Activated CD4-positive, alpha-beta T cell treated with anti-CD3 and anti-CD28 coated beads, Interleukin-2, amount 50 U/mL, for 1 hour (primary cell): ENCODE measurements at places on chromosomes 3 and 15.

- no peak for DNase-seq
These were observed 33.0 kb downstream of the SLC12A6 start for GRCh38 chr15:34304613-34305012.

DNA sequence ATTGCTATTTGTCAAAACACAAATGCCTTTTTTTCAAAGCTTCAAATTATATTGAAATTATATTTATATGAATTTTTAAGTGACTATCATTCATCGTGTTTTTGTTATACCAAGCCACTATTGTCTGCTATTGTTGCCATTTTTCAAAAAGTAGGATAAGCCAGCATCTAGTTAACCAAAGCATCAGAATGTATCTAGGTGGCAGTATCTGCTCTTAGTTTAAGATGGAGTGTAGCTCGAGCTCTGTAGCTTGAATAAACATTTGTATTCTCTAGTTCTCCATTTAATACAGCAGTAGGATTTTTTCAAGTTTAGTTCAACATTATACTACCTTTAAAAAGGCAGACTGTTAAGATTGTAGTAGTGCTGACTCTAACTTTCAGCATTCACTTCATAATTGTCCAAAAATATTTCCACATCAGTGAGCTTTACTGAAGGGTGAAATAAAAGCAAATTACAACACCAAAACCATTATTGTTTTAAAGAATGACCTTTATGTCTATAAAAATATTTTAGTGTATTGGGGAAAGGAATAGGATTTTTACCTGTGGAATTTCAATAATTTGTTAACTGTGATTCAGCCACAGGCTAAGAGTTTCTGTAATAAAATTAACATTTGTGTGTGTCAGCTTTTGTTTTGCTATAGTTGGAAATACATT, 19.6 kb upstream of the C15orf61 start:
- DNase-seq = no peak

GRCh38 chr3:51860703-51861665, at the start of gene IQCF2:
Gene IQCF2, plus strand, starts transcription at chr3:51861615. Its CDS starts 52 bp downstream, at chr3:51861667.
- DNase-seq = no peak

- DNase-seq = no peak
These were observed 308.1 kb upstream of the RASGRP1 start for GRCh38 chr15:38872732-38873131.

- DNase-seq = no peak
These were observed 8.8 kb upstream of the CPOX start for GRCh38 chr3:98602078-98602678.

- DNase-seq = no peak
These were observed 2.5 kb upstream of the IRAK2 start for GRCh38 chr3:10162185-10162584.

DNA sequence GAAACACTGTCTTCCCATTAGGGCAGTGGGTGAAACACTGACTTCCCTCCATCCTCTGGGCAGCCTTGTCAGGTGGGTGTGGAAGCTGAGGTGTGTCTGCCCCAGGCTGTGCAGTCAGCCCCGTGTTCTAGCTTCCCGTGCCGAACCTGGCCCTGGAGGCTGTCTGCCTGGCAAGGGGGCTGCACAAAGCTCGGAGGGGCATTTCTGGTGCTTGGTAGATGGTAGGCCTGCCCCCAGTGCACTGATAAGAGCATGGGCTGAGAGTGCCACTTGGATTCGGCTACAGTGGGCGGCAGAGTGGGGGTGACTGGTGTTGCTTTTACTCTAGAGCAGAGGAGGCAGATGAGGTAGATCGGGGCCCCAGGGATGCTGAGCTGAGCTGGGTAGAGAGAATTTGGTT, 21.3 kb downstream of the IGF1R start:
- DNase-seq = no peak

DNA sequence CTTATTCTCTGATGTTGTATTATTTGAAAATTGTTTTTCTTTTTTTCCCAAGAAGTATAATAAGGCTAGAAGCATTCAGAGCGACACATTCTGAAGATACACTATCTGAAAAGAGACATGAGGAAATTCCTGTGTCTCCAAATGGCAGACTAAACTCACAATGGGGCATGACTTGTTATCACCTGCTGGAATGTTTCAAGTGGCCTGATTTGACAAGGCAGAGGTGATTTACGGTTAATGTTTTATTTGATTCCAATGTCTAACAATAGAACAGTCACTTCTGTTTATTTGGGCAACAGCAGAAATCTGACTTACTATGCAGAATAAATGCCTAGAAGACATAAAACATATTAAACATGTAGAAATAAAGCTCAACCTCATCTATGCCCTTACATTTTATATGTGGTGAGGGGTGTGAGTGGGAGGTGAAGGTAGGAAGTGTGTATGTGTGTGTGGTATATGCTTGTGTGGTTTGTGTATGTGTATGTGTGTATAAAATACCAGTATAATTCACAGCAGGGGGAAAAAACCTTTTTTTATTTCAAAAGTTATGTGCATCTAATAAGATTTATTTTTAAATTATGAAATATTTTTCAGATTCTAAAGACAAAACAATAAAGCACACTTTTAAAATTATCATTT, 1051.7 kb downstream of the ROBO2 start:
- no peak for DNase-seq

GRCh38 chr3:16379838-16380237, 114.8 kb downstream of the OXNAD1 start:
- no peak for DNase-seq

DNA sequence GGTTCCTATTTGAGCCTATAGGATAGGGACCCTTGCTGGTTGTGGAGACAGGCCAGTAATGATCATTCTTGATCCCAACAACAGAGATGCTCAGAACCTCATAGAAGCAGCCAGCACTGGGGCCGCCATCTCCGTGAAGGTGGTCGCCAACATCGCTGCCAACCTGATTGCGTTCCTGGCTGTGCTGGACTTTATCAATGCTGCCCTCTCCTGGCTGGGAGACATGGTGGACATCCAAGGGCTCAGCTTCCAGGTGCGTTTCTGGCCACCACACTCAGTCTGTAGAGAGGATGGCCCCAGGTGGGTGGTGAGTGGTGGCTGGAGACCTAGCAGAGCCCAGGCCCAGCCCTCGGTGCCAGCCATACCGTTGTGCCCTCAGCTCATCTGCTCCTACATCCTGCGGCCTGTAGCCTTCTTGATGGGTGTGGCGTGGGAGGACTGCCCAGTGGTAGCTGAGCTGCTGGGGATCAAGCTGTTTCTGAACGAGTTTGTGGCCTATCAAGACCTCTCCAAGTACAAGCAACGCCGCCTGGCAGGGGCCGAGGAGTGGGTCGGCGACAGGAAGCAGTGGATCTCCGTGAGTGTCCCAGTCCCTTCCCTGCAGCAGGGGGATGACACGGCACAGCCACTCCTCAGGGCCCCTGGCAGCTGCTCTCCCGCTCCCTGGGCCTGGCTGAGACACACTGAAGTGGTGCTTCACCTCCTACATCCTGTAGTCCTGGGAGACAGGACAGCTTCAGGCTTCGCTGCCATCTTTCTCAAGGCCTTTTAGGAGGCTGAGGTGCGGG, 46.5 kb upstream of the PDE8A start:
- no peak for DNase-seq

DNA sequence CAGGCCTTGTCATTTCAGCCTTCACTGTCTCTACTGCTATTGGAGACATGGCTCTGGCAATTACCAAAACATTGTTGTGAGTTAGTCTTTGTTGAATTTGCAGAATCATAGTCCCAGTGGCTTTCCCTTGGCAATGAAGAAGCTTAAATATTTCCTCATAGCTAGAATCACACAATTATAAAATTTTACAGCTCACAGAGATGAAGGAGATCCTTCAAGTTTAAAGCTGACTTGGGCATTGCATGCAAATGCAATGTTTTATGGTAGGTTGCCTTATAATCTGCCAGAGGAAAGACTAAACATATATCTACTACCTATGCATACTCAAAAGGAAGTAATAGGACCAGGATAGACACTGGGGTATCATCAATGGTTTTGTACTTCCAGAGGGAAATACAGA, 90.9 kb downstream of the LSAMP start:
- no peak for DNase-seq

DNA sequence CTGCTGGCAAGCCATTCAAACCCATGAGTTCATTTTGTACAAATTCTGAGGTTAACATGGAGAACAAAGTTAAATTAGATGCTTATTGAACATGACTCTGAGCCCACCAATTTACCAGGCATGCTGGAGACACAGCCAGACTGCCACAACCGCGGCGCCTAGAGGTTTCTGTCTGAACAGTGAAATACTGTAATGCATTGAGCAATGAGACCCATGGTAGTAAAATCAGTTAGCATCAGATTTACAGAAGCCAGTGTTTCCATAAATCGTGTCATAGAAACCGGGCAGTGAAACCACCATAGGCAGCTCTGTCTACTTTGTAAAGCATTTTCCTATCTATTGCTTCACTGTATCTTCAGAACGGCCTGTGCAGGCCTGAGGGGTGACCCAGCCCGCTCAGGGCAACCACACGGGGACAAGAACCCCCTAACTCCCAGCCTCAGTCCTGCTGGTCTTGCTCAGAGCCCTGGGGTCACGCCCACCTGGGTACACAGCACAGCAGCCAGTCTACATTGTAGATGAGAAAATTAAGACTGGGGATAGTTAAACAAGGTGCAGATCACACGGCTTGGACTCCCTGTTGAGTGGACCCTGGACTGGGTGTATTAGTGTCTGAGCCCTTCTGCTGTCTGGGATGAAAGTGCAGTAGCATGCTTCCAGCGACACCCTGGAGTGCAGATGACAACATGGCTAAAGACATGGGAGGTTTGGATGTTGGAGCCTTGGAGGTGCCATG, 44.2 kb downstream of the MGLL start:
- DNase-seq = no peak

- DNase-seq = no peak
These were observed 4.7 kb downstream of the PXYLP1 start for GRCh38 chr3:141236361-141236760.

GRCh38 chr15:23372284-23372683, 17.7 kb downstream of the GOLGA8S start:
- DNase-seq = no peak

DNA sequence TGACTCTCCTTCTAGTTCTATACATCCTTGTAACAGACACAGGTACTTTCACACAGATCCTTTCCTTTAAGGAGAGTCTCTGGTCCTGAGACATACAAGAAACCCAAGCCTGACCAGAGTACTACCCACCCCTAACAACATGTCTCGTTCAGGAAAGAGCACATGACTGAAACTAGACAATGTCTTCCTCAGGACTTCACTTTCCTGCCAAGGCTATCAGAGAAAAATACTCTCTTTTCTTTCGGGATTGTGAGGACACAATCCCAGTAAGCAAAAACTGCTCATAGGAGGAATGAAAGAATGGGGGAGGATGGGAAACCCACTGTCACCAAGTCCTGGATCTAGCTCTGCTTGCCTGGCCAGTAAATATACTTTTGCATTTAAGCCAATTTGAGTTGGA, 11.5 kb upstream of the ANKRD28 start:
- no peak for DNase-seq

DNA sequence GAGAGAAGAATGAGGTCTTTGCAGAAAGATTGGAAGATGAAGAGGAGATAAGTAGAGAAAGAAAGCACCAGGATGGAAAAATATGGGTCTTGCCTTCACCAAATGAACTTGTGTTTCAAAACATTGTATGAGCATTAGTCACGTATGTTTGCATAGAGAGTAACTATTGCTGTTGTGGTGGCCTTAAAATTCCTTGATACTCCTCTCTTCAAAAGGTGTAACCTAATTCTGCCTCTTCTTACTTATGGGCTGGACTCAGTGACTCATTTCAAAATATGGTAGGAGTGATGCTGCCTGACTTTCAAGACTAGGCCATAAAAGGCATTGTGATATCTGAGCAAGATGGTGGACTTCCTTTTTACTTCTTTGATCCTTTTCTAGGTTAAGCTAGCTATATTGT, 228.7 kb upstream of the ZNF385D start:
- no peak for DNase-seq

GRCh38 chr3:13440204-13440817, 20.2 kb upstream of the NUP210 start:
- no peak for DNase-seq

DNA sequence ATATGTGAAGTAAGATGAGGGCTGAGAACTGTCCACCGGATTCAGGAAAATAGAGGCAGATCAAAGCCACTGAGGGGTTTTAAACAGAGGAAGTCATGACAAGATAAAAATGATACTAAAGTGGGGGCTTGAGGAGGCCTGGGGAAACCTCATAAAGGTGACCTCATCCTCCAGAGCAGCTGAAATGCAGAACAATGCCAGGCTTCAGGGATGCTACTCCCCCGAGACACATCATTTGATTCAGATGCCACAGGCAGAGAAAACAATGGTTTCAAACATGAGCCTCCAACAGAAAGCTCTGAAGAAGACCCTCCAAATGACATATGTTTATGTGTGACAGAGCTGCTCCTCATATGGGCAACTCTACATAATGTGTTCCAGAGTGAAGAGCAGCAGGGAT, 6.4 kb downstream of the CFAP20DC start:
- DNase-seq = no peak

DNA sequence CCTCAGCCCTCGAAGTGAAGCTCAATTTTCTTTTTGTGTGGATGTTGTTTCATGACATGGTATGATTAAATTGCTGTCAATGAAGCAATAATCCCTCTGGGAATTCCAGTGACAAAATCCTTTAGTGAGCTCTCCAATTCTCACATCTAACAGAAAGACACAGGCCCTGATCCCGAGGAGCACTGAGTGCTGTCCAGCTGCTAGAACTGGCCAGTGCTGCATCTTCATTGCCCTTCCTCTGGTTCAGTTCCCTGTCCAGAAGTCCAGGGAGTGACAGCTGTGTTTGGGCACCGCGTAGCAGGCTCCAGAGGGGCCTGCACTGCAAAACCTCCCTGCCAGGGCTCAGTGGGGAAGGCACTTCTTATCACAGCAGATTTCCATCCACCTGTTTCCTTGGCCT, 516.8 kb upstream of the ATP11B start:
- DNase-seq = no peak

GRCh38 chr15:80673561-80674244, 21.4 kb upstream of the ABHD17C start:
- DNase-seq = no peak
